ENCODE measurements at places on chromosomes 2 and 18. TPM values are rescaled to one million over a fixed set of nuclear protein-coding genes. Genes with fewer than 3 reads are reported as not detected.

- no peaks in the 10 kb centered on the region for H3K36me3 ChIP-seq
- DNase-seq = no peak
- H3K4me3 ChIP-seq = no peak overlapping the region
- H3K4me1 ChIP-seq = no peaks in the 10 kb centered on the region
Measured at GRCh38 chr2:161005170-161005569, 155.1 kb upstream of the TANK start.

DNA sequence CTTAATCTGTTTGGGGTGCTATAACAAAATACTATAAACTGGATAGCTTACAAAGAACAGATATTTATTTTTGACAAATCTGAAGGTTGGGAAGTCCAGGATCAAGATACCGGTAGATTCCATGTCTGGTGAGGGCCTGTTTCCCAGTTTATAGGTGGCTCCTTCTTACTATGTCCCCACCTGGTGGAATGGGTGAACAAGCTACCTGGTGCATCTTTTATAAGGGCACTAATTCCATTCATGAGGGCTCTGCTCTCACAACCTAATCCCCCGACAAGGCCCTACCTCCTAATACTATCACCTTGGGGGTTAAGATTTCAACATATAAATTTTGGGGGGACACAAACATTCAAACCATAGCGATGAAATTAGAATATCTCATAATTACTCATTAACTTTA lies 15.6 kb upstream of the NEMP2 start:
- peaks cover 2% of the 10 kb centered on the region for H3K4me1 ChIP-seq
- no peaks in the 10 kb centered on the region for H3K36me3 ChIP-seq
- DNase-seq = no peak
- no peak overlapping the region for H3K27ac ChIP-seq
- H3K27me3 ChIP-seq = no peaks in the 10 kb centered on the region
- H3K4me3 ChIP-seq = no peak overlapping the region

- H3K27ac ChIP-seq = no peak overlapping the region
- H3K4me3 ChIP-seq = no peak overlapping the region
- peaks cover 21% of the 10 kb centered on the region for H3K27me3 ChIP-seq
- no peak for DNase-seq
Measured at GRCh38 chr2:232400256-232401015, 6.2 kb upstream of the ALPG start.

GRCh38 chr2:182447863-182448262 lies 21.0 kb upstream of the PDE1A start:
- no peaks in the 10 kb centered on the region for H3K27me3 ChIP-seq
- no peak for DNase-seq
- H3K36me3 ChIP-seq = no peaks in the 10 kb centered on the region
- H3K4me3 ChIP-seq = no peak overlapping the region

GRCh38 chr2:198452327-198452726 lies 647.9 kb downstream of the PLCL1 start:
- no peak overlapping the region for H3K27ac ChIP-seq
- no peak overlapping the region for H3K4me3 ChIP-seq

- H3K4me3 ChIP-seq = no peak overlapping the region
- no peak overlapping the region for H3K27ac ChIP-seq
- peaks cover 11% of the 10 kb centered on the region for H3K4me1 ChIP-seq
- DNase-seq = no peak
- peaks cover 14% of the 10 kb centered on the region for H3K36me3 ChIP-seq
- no peaks in the 10 kb centered on the region for H3K27me3 ChIP-seq
Measured at GRCh38 chr2:201059961-201060755, 11.3 kb downstream of the HYCC2 start.

DNA sequence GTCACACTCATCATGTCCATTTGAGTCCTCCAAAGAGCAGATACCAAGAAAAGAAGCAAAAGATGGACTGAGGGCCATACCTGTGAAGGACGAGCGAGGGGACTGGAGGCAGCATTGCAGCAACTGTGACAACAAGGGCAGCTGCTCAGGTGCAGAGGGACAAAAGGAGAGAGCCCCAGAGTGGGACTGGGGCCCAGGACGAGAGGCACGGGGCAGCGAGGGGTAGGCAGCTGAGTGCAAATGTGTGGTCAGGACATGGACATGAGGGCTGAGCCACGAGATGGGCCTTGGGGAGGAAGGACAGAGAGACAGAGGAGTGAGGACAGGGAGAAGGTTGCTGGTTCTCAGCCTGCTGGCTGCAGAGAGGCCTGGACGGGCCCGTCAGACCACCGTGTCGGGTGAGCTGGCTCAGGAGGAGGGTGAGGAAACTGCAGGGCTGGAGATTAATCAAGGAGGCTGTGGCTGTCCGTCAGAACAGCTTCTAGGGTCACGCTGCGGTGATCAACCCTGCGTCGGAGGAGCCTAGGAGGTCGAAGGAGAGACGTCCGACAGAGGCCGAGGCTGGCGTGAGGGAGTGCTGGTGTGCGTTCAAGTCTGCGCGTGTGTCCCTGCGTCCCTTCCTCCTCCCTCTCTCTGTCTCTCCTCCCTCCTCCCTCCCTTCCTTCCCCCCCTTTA lies 206.8 kb upstream of the HDAC4 start:
- peak; percentile 59 for DNase-seq
- H3K36me3 ChIP-seq = no peaks in the 10 kb centered on the region
- peak overlapping the region; percentile 50 for H3K27ac ChIP-seq
- peaks cover 23% of the 10 kb centered on the region for H3K27me3 ChIP-seq

GRCh38 chr2:96409820-96410164 lies 74.2 kb downstream of the NCAPH start:
- H3K27ac ChIP-seq = peak overlapping the region; percentile 24
- H3K36me3 ChIP-seq = no peaks in the 10 kb centered on the region
- H3K27me3 ChIP-seq = peaks cover 8% of the 10 kb centered on the region
- peaks cover 39% of the 10 kb centered on the region for H3K4me1 ChIP-seq
- peak overlapping the region; percentile 1 for H3K4me3 ChIP-seq

- DNase-seq = no peak
- H3K4me1 ChIP-seq = peaks cover 26% of the 10 kb centered on the region
- no peak overlapping the region for H3K4me3 ChIP-seq
- H3K27me3 ChIP-seq = no peaks in the 10 kb centered on the region
- H3K36me3 ChIP-seq = peaks cover 11% of the 10 kb centered on the region
Measured at GRCh38 chr18:12015416-12016062, 34.2 kb downstream of the IMPA2 start.

DNA sequence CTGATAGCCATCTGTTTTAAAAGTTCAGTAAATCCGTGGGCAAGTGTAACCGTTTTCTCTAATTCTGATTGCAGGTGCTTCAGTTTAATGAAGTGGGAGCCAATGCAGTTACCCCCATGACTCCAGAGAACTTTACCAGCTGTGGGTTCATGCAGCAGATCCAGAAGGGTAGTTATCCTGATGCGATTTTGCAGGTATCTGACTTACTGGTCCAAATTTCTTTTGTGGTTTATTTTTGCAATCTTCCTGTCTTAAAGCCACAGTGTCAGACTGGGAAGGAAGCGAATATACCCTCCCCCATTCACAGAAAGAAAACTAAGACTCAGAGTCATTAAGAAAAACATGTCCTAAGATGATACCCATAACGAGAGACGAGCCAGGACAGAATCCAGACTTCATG lies 7.7 kb downstream of the SERPINB2 start:
- H3K36me3 ChIP-seq = peaks cover 11% of the 10 kb centered on the region
- peaks cover 8% of the 10 kb centered on the region for H3K27me3 ChIP-seq
- no peak for DNase-seq
- peak overlapping the region; percentile 34 for H3K27ac ChIP-seq
- no peaks in the 10 kb centered on the region for H3K4me1 ChIP-seq

- H3K4me1 ChIP-seq = no peaks in the 10 kb centered on the region
- DNase-seq = no peak
Measured at GRCh38 chr2:220365023-220365422, 737.6 kb downstream of the SLC4A3 start.

DNA sequence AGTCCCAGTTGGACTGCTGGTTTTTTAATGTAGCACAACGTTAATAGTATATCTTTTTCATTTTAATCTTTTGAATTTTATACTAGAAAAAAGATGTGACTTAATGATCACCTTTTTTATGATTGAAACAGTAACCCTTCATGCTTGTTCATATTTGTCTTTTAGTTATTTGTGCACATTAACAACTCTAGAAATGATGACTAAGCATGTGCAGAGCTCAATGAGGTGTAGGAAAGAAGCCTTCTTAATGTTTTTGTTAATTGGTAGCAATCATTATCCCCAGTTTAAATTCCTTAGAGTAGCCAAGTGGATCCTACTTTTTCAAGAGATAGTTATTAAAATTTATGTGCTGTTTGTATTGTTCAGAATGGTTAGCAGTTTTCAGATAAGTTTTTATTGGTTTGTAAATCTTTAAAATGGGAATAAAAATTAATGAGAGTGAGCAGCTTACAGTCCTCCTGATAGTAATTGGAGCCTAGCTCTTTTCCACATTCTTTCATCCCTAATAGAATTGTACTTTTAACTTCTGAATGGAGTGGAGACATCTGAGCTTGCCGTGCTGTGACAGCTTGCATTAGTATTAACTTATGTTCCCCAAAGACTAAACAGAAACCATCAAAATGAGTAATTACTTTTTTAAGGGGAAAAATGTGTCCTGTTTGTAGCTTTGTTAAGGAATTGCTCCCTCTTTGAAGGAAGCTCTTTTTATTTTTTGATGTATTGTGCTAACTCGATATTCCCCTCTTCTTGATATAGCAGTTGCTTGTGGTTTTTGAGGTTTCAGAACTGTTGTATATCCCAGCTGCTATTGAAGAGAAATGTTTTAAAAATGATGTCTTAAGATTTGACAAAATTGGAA lies 17.3 kb downstream of the PIK3C3 start:
- no peak overlapping the region for H3K4me3 ChIP-seq
- peaks cover 32% of the 10 kb centered on the region for H3K36me3 ChIP-seq
- peaks cover 22% of the 10 kb centered on the region for H3K4me1 ChIP-seq
- H3K27me3 ChIP-seq = no peaks in the 10 kb centered on the region
- no peak overlapping the region for H3K27ac ChIP-seq

GRCh38 chr2:84115173-84115857 lies 343.8 kb downstream of the SUCLG1 start:
- H3K27ac ChIP-seq = no peak overlapping the region
- no peaks in the 10 kb centered on the region for H3K27me3 ChIP-seq
- no peaks in the 10 kb centered on the region for H3K4me1 ChIP-seq
- H3K4me3 ChIP-seq = no peak overlapping the region
- H3K36me3 ChIP-seq = no peaks in the 10 kb centered on the region
- no peak for DNase-seq

LAMA1 gene
- 59.3 TPM for total RNA-seq

RESP18 gene
- total RNA-seq = not detected

KDM3A gene
- 67.9 TPM for total RNA-seq

MTCL1 gene
- total RNA-seq = 48.7 TPM

LONRF2 gene
- total RNA-seq = 8.9 TPM

SMPD4 gene
- total RNA-seq = 79.6 TPM

TRABD2A gene
- 3.3 TPM for total RNA-seq
